ENCODE measurements at places on chromosomes 13 and 19.
A peak's percentile ranks its signal among the peaks of the same experiment; 100 is the strongest.

DNA sequence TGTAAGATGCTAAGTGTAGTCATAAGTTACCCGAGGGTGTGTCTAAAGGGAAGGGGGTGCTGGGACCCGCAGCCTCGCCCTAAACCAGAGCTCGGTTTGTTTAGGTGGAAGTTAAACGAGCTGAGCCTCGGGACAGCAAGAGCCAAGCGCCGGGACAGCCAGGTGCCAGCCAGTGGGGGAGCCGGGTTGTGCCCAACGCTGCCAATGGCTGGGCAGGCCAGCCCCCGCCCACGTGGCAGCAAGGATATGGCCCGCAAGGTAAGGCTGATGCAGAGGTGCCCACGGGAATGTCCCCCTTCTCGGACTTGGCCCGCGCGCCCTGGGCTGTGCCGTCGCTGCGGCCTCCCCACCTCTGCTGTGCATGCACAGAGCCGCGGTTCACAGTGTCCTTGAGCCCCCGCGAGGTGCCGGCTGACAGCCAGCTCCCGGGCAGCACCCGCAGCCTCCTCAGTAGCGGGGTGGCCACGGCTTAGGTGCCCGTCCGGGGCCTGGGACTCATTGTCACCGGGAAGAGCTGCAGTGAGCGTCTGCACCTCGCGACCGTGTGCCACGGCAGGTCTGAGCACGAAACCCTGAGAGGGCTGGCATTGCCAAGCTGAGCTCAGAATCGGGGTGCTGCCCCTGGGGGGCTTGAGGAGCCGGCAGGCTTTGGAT is 9.3 kb upstream of the RPS15 start:
- no peak for DNase-seq

GRCh38 chr19:752652-753517 is 2.0 kb downstream of the MISP start:
- DNase-seq, result no peak

- DNase-seq, result no peak
Observed at GRCh38 chr19:37932985-37933936, 26.3 kb downstream of the SIPA1L3 start.

DNA sequence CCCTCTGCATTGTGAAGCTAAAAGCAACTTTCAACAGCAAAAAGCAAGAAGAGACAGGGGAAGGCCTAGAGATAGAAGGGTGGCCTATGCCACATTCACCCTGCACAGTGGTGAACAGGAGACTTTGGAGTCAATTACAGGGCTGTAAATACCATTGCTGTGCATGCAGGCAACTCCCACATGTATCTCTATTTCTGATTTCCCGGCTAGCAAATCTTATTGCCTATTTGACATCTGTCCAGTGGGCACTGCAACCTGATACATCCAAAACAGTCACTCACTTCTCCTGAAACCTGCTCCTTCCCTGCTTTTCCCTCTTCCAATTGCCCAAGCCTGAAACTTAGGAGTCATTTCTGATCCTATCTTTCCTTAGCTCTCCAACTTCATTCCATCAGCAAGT is 13.4 kb downstream of the RUBCNL start:
- DNase-seq, result no peak

DNA sequence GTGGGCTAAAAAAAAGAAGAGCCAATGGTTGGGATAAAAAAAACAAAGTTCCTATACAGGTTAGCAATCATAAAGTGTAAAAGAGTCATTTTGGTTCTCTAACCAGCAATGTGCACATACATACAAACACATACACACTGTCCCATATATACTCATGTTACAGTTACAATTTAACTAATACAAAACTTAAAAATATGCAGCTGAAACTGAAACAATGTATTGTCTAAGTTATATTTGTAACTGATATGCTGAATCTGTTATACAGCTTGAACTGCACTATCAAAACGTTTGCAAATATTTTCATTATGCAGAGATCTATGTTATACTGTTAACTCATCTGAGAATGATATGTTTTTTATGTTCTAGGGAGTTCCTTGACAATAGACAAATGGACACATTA is 173.7 kb downstream of the KLF12 start:
- no peak for DNase-seq

DNA sequence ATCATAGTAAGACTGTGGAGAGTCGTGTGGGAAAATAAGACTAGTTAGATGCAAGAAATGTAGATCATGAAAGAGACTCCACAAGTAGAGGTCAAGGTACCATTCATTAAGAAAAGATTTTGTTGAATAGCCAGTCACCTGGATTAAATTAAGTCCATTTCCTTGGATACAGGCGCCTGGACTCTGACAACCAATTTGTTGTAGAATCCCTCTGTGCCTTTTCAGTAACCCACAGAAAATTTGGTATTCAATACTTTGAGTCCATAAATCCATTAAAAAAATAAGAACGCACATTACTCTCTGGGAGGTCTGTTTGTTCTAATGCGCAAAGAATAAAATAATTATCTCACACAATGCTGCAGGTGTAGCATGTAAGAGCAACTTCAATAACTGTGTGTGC is 469.4 kb downstream of the KLF12 start:
- no peak for DNase-seq

DNA sequence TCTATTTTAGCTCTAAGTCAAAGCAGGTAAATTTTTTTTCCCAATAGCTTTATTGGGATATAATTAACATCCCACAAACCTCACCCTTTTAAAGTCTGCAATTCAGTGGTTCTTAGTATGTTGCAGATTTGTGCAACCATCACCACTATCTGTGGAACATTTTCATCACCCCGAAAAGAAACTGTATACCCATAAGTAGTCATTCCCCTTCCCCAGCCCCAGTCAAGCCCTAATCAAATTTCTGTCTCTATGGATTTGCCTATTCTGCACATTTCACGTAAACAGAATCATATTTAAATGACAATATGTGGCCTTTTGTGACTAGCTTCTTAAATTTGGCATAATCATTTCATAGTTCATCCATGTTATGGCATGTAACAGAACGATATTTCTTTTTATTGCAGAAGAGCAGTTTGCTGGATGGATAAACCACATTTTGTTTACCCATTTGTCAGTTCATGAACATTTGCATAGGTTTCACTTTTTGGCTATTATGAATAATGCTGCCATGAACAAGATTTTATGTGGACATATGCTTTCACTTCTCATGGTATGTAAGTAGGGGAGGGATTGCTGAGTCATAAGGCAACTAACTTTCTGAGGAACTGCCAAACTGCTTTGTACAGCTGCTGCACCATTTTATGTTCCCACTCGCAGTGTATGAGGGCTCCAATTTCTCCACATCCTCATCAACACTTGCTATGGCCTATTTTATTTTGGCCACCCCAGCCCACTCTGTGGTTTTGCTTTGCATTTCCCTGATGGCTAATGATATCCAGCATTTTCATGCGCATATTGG is 10.9 kb downstream of the SLC46A3 start:
- DNase-seq, result no peak

DNA sequence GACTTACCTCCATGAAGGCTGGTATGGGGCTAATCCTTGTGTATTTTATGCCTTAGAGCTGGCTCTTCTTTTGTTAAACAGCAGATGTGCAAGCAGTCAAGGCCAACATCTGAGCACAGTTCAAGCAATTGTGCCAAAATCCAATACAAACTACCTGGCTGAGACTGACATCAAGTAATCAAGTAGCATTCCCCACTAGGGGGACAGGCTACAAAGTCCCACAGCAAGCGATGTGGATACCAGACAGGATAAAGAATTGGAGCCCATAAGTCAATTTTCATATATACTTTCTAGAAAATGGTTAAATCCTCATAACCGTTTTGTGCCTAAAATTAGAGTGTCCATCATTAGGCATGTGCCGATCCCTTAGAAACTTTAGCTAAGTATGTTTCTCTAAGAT is 675.8 kb downstream of the DIAPH3 start:
- DNase-seq, result no peak

DNA sequence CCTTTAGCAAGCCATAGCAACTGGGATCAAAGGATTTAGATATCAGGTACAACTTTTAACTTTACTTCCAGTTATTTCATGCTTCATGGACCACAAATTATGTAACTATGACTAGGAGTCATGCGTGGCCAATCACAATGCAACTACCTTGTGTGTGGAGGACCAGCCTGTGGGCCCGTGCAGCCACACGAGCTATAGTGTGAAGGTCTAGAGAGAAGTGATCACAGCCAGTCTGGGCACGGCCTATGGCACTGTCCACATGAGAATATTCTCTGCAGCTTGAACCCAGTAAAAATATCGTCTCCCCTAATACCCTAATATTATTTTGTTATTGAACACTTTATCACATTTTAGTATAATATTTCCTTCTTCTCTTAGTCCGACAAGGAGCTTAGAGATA is 464.9 kb upstream of the MIR17HG start:
- DNase-seq, result no peak

GRCh38 chr13:24225930-24226329 is 65.4 kb downstream of the SPATA13 start:
- DNase-seq, result no peak

DNA sequence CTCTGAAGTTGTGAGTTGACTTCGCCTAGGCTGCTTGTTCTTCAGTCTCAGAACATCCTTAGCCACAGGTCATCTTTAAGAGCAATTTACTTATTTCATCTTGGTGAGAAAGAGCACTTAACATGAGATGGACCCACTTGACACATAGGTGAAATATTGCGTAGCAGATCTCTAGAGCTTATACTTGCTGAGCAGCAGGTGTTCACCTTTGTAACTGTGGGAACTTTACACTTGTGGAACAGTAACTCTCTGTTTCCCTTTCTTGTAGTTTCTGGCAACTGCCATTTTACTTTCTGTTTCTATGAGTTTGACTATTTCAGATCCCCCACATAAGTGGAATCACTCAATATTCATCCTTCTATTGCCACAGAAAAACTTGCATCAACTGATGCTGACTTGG is 95.7 kb downstream of the SLC10A2 start:
- DNase-seq, result no peak

- no peak for DNase-seq
Observed at GRCh38 chr13:47170971-47171370, 274.1 kb upstream of the HTR2A start.

- peak; percentile 11 for DNase-seq
Observed at GRCh38 chr13:97976610-97977521, 23.4 kb downstream of the IPO5 start.

- DNase-seq, result no peak
Observed at GRCh38 chr19:45385392-45386221, 15.2 kb upstream of the ERCC2 start.

GRCh38 chr13:95275322-95276036 is 25.8 kb downstream of the ABCC4 start:
- DNase-seq, result no peak

GRCh38 chr13:24748061-24748400 is 15.9 kb upstream of the RNF17 start:
- DNase-seq, result no peak

GRCh38 chr13:93318534-93319254 is 92.1 kb downstream of the GPC6 start:
- no peak for DNase-seq

- DNase-seq, result no peak
Observed at GRCh38 chr13:45880242-45880641, 28.7 kb upstream of the SIAH3 start.

DNA sequence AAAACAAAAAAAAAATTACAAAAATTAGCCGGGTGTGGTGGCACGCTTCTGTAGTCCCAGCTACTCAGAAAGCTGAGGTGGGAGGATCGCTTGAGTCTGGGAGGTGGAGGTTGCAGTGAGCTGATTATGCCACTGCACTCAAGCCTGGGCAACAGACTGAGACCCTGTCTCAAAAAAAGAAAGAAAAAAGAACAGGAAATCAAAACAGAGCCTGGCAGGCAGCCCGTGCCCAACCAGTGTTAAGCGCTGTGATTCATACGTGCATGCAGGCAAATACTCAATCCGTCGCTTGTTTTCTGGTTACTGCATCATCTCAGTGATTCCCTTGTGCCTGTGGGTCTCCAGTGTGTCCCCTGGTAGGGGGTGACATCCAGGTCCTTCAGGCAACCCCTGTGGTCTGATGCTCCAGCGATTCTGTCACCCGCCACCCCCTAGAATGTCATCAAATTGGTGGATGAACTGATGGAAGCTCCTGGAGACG is 18.1 kb downstream of the DDX39A start:
- DNase-seq, result no peak

- DNase-seq, result no peak
Observed at GRCh38 chr19:18203408-18203862, 407 bp downstream of the RAB3A start.

- no peak for DNase-seq
Observed at GRCh38 chr13:59269476-59269875, 894.3 kb downstream of the DIAPH3 start.

- peak; percentile 63 for DNase-seq
Observed at GRCh38 chr19:45693106-45693788, 781 bp downstream of the QPCTL start.

DNA sequence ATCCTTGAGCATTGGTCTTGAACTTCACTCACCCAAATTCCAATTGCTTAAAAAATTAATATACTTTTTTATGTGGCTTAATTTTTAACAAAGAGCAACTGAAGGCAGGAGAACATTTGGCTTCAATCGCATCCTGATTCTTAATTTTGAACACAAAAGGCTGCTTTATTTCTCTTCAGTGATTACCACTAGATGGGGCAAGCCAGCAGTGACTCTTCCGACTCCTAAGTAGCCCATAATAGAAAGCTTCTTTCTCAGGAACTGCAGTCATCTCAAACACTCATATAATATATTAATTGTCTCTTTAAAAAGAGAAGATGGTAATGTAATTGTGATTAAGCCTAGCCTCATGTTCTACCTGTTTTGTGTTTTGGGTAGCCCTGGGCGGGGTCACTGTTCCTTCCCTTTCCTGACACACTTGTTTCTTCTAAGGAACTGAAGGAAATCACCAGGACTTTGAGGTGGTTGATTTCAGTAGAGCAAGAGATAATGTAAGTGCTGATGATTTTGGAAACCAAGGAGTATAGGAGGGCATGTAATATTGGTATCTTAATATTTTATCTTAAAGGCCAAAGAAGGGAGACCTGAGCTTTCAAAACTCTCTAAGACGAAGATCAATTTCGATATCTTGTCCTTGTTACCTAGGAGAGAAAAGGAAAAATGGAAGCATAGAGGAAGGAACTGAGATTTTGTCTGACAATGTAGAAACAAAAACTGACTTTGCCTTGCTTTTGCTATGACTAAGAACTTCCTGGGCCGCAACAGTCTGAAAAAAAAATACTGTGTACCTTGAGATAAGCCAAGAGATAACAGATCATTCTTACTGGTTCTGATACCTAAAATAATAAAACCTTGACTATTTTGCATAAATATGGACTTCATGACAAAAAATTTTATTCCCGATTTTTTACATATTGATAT is 73.1 kb downstream of the TNFSF13B start:
- DNase-seq, result no peak

DNA sequence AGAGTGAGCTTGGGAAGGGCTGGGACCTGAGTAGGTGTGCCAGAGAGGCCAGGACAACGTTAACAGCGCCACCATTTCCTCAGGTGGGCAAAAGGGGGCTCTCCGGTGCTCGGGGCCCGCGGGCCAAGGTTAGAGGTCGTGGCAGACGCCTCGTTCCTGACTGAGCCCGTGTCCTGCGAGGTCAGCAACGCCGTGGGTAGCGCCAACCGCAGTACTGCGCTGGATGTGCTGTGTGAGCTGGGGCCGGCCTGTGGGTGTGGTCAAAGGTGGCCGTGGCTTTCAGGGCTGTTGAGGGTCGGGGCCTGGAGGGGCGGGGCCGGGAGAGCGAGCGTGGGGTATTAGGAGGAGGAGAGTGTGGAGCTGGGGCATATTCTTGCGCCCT is 3.7 kb downstream of the KIRREL2 start:
- no peak for DNase-seq

GRCh38 chr13:109626386-109627171 is 159.8 kb downstream of the IRS2 start:
- DNase-seq, result no peak

- DNase-seq, result no peak
Observed at GRCh38 chr13:107715496-107715895, 499.8 kb downstream of the LIG4 start.

All from activated CD4-positive, alpha-beta T cell treated with anti-CD3 and anti-CD28 coated beads for 1 hour (primary cell).